ENCODE measurements at places on chromosomes 12 and 14. TPM values are rescaled to one million over a fixed set of nuclear protein-coding genes. Genes with fewer than 3 reads are reported as not detected.

Gene DPF3
- total RNA-seq = 9.3 TPM

Gene LRRC23
- total RNA-seq = 4.9 TPM

Gene SMAGP
- 88.6 TPM for total RNA-seq

Gene KLHL33
- total RNA-seq = 0.27 TPM

Gene AHNAK2
- total RNA-seq = 4.6 TPM

Gene KLRF1
- 0.58 TPM for total RNA-seq

Gene KRT5
- not detected for total RNA-seq

Gene IFNG-AS1
- 0.17 TPM for total RNA-seq

Gene AMDHD1
- not detected for total RNA-seq
